ENCODE measurements at places on chromosomes 12 and 14. TPM values are rescaled to one million over a fixed set of nuclear protein-coding genes. Genes with fewer than 3 reads are reported as not detected.

The MGAT4C gene
- total RNA-seq = 61.6 TPM

The SSTR1 gene
- total RNA-seq = 0.39 TPM

DNA sequence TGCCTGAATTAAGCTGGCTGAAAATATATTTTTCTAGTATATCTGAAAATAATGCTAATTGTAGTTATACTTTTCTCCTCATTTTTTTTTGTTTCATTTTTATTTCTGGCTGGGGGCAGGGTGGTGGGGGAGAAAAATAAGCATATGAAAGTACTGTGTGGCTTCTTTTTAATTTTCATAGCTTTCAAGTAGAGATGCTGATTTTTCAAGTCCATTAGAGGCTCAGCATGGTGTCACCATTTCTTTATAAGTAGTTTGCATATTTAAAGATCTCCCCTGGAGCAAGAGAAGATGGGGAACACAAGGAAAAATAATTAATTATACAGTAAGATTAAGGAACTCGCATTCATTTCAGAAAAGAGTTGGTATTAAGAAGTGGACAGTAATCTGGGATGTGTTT lies 27.1 kb downstream of the TTC8 start:
- H3K27ac ChIP-seq = no peak overlapping the region
- H3K27me3 ChIP-seq = no peaks in the 10 kb centered on the region
- no peak for DNase-seq
- H3K4me1 ChIP-seq = peaks cover 15% of the 10 kb centered on the region
- no peaks in the 10 kb centered on the region for H3K36me3 ChIP-seq
- no peak overlapping the region for H3K4me3 ChIP-seq

DNA sequence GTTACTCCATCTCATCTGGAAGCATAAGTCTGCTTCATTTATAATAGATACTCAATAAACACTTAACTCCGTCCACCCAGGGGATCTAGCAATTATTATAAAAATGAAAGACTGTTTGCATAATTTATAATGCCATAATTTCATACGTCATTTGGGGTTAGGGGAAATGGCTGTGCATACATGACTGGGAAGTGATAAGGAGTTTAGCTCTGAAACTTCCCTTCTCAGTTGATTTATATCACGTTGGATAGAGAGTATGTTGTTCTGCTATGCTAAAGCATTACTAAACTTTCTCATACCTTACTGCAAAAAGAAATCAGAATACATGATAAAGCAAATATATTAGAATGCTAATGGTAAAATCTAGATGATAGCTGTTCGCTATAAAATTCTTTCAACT lies 90.4 kb upstream of the DYNC1H1 start:
- H3K27me3 ChIP-seq = no peaks in the 10 kb centered on the region
- DNase-seq = no peak

GRCh38 chr12:67674417-67674816 lies 25.9 kb downstream of the DYRK2 start:
- H3K4me3 ChIP-seq = no peak overlapping the region
- no peak overlapping the region for H3K27ac ChIP-seq
- no peaks in the 10 kb centered on the region for H3K4me1 ChIP-seq
- no peaks in the 10 kb centered on the region for H3K36me3 ChIP-seq
- no peak for DNase-seq

- peak within 1 kb of the TSS; percentile 72 for H3K4me3 ChIP-seq
- no peaks in the 10 kb centered on the region for H3K27me3 ChIP-seq
- H3K27ac ChIP-seq = peak within 1 kb of the TSS; percentile 96
- H3K36me3 ChIP-seq = no peaks in the 10 kb centered on the region
- H3K4me1 ChIP-seq = peaks cover 45% of the 10 kb centered on the region
These were observed at the start of gene DGLUCY for GRCh38 chr14:91113829-91114078. Gene DGLUCY (plus strand): TSS chr14:91114073. CDS start chr14:91160295, 46,222 bp downstream.

- no peaks in the 10 kb centered on the region for H3K4me1 ChIP-seq
- no peaks in the 10 kb centered on the region for H3K27me3 ChIP-seq
These were observed 261.4 kb upstream of the USP15 start for GRCh38 chr12:61998791-61999190.

DNA sequence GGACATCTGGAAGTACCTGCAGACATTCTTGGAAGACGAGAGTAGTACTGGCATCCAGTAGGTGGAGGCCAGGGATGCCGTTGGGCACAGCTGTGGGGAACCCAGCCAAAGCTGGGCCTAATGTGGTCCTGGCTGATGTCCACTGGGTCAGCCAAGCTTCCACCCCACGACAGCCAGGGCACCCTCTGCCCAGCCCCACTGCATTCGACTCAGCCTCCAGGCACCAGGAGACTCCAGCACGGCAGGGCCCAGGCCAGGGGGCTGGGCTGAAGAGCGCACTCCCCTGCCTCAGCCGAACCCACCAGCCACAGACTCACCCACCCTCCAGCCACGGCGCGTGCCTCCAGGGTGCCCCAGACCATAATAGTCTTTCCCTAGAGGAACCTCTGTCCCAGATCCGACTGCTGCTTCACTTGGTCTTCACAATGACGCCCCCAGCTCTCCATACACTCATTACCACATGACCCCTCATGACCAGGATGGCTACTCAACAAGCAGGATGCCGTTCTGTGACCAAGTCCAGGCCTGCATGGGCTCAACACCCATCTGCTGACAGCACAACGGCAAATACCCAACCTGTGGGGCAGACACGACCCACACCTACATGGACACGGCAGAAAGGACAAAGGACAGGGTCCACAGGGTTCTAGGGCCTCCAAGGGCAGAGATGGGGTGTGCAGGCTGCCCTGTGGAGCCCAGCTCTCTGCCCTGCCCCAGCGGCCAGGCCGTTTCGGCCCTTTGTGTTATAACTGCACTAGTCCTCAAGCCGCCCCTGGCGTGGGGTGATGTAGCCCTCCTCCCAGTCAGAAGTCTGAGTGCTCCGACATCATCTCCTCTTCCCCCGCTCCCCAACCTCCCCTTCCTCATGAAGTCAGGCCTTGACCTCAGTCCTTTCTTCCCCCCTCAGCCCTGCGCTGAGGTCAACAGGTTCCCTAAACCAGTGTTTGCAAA lies 22.8 kb downstream of the ITPK1 start:
- no peak overlapping the region for H3K4me3 ChIP-seq
- H3K27me3 ChIP-seq = no peaks in the 10 kb centered on the region
- no peak for DNase-seq
- peaks cover 25% of the 10 kb centered on the region for H3K4me1 ChIP-seq
- no peak overlapping the region for H3K27ac ChIP-seq
- H3K36me3 ChIP-seq = no peaks in the 10 kb centered on the region

DNA sequence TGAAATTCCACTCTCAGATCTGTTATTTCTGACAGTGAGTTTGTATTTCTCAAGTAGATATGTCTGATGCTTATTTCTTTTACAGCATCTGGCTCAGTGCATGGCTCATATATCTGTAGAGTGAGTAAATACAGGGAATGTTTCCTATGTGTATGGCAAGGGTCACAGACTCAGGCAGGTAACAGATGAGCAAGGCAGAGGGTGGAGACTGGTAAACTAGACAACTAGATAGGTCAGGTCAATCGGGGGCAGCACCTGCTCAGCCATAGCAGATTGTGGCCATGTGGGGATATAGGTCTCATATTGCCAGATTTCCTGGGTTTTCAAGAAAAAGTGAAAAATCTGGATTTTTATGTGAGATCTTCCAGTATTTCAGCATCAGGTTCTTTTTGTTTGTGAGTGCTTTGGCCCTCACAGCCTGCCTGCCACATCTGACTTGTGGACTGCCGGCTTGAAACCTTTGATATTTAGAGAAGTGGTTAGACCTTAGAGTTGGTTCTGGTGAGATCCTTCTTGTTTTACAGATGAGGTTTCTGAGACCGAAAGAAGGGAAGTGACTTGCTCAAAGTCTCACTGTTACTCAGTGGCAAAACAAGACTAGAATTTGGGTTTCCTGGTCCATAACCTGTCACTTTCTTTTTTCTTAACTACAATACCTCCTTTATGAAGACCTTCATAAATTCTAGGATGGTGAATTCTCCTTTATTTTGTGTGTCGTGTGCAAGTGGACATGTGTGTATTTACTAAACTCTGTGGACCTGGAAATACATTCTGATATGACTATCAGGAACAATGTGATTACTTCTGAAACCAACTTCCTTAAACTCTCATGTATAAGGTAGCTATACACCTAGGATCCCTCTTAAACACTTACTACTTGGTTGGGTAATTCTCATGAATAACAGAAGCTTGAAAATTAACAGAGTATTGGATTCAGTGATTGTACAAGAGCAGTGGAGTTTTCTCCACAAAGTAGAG lies 34.4 kb downstream of the PROX2 start:
- H3K27ac ChIP-seq = no peak overlapping the region
- H3K4me1 ChIP-seq = no peaks in the 10 kb centered on the region
- no peaks in the 10 kb centered on the region for H3K36me3 ChIP-seq
- H3K27me3 ChIP-seq = no peaks in the 10 kb centered on the region
